Muscle of leg (tissue), 16 donors: ENCODE measurements at places on chromosomes 4 and X.

DNA sequence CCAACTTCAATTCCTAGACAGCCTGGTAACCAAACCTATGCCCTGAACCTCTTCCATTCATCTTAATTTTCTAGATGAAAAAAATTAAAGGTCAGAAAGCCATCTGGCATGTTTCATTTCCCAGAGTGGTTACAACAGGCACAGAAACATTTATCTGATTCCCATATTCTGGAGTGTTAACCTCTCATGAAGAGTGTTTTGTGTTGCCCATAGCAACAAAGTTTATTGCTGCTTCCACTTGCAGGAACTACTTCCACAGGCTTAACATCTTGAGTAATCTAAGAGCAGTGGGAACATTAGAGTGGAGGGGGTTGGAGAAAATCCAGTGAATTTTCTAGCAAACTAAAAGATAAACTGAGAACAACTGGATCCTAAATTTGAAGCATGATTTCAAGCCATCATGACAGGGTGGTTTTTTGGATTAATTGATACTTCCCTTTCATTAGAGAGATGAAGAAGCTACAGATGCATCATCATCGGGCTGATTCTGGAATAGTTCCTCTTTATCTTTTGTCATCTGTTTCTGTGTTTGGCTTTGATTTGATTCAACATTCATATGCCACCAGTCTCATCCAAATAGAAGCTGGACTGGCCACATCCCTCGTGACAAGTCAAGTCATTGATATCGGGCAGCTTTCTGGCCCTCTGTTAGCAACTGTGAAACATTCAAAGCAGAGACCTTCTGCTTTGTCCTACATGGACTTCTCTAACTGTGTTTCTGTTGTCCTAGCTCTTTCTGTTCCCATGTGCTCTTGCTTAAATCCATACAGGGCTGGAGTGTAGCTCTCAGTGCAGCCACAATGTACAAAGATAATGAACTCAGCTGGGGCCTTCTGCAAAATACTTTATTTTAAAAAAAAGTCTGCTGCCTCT, 167.3 kb downstream of the MID1IP1 start:
- peak; percentile 74 for DNase-seq

DNA sequence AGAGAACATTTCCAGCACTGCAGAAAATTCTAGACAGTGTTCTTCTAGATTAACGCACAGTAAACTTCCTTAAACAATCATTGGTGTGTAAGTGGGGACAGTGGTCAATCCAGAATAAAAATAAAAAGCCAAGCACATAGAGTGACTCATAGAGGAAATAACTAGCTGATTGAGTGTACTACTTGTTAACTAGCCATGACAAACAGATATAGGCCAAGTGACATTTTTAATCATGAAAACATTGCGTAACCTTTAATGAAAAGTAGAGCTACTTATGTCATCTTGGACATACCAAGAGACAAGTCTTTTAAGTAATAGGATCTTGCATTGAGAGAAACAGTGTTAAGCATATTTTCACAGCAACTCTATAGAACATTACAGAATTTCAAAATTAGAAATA, 233.9 kb upstream of the MAB21L2 start:
- no peak for DNase-seq

DNA sequence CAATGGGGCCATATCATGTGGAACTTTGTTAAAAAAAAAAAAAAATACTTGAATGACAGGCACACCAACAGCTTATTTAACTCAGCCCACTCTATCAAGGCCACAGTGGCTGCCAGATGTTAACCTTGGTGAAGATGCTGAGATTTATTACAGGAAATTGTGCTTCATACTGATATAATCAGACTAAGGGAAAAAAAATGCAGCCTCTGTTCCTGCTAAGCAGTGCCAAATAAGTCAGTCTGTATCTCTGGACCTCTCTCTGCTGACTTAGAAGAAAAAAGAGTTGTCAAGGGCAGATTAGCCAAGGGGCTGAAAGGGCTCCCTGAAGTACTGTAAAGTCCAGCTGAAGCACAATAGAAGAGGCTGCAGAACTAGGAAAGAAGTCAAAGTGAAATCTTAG, 677.7 kb upstream of the HTR2C start:
- DNase-seq, result peak; percentile 30

- no peak for DNase-seq
Observed at GRCh38 chrX:41686788-41687187, 2.0 kb upstream of the GPR34 start.

- no peak for DNase-seq
Observed at GRCh38 chrX:20414762-20415445, 148.2 kb upstream of the RPS6KA3 start.

- no peak for DNase-seq
Observed at GRCh38 chrX:110536816-110537215, 178.2 kb downstream of the RTL9 start.

- DNase-seq, result no peak
Observed at GRCh38 chr4:891747-892146, 40.4 kb downstream of the GAK start.

DNA sequence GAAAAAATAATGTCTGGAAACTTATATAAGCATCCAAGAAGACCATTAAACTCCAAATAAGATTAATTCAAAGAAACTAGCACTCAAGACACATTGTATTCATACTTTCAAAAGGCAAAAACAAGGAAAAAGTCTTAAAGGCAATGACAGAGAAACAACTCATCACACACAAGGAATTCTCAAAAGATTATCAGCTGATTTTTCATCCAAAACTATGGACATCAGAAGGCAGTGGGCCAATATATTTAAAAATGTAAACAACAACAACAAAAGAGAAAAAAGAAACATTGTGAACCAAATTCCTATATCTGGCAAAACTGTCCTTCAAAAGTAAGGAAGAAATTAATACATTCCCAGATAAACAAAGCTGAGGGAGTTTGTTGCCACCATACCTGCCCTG, 711.4 kb upstream of the GALNTL6 start:
- no peak for DNase-seq

DNA sequence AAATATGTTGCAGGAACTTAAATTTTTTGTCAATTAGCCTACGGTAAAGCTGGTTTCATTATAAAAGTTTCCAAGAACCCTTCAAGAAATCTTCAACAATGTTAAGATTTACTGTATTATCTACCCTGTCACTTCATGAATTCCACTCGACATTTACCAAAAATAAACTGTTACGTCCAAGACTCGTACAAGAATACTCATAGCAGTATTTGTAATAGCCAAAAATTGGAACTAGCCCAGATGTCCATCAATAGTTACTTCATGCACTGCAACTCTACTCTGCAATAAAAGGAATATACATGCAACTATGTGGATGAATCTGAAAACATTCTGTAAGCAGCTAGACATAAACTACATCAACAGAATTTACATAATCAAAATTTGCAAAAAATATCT, 13.4 kb downstream of the RBMX start:
- no peak for DNase-seq

- DNase-seq, result no peak
Observed at GRCh38 chr4:23970201-23970850, 80.5 kb upstream of the PPARGC1A start.

DNA sequence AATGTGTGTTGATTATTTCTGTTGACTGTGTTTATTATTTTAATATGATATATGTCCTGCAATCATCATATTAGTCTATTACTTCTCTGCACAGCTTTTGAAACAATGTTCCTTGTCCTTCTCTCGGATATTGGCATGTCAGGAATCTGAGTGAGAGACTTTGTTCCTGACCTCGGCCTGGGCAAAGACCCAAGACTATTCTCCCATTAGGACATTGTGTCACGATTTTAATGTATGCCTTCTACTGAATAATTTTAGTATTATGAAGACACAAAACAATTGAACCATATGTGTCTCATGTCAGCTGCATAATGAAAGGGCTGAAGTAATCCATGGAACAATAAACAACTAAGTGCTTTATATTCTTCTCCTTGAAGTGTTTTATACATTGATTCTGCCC, 580.8 kb upstream of the TENM3 start:
- peak; percentile 37 for DNase-seq
